ENCODE measurements at places on chromosomes 7 and 10. TPM values are rescaled to one million over a fixed set of nuclear protein-coding genes. Genes with fewer than 3 reads are reported as not detected.

DNA sequence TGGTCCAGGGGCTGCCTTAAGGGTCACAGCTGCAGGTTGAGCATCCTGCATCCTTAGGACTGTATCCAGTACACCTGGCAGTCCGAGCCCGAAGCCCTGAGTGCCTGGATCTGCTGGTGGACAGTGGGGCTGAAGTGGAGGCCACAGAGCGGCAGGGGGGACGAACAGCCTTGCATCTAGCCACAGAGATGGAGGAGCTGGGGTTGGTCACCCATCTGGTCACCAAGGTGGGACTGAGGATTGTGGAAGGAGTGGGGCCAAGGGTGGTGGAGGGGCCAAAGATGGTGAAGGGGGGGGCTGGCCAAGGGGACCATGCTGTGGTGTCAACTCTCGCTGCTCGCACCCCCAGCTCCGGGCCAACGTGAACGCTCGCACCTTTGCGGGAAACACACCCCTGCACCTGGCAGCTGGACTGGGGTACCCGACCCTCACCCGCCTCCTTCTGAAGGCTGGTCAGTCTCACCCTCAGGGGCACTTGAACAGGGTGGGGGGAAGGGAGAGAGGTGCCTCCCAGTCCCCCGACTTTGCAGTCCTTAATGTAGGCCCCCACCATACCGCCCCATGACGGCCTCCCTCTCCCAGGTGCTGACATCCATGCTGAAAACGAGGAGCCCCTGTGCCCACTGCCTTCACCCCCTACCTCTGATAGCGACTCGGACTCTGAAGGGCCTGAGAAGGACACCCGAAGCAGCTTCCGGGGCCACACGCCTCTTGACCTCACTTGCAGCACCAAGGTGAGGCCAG lies 5.3 kb downstream of the NFKB2 start:
- no peak for DNase-seq

DNA sequence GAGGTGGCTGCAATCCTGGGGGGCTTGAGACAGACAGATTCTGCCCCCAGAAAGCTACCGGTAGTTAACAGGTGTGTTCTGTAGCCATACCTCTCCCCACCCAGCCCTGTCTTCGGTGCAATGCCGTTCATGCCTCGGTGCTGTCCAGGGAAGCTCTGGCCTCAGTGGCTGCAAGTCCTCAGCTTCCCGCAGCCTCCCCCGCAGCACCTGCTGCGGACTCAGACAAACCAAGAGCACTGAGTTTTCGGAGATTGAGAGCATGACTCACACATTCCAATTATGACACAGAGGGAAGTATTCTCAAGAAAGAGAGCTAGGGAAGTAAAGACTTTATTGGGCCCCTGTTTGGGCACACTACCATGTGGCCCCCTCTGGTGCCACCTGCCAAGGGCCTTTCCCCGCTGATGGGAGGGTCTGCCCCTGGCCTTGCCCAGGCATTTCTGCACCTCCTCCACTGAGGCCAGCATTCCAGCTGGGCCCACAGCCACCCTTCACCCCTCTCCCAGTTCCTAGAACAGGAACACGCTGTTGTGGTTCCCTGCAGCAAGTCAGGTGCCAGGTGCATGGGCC lies 30.2 kb upstream of the EZH2 start:
- DNase-seq = peak; percentile 88

The DPYSL4 gene
- total RNA-seq = 10.9 TPM

The STK32C gene
- total RNA-seq = 34.7 TPM

GRCh38 chr7:2404714-2405119 lies 1.3 kb downstream of the CHST12 start:
- no peak for DNase-seq

GRCh38 chr7:36712015-36712414 lies 12.3 kb downstream of the AOAH start:
- DNase-seq = no peak

- no peak for DNase-seq
Observed at GRCh38 chr7:151132461-151133205, 34.9 kb downstream of the GBX1 start.

- DNase-seq = peak; percentile 51
Observed at GRCh38 chr10:29627201-29628132, 7.3 kb downstream of the SVIL start.

DNA sequence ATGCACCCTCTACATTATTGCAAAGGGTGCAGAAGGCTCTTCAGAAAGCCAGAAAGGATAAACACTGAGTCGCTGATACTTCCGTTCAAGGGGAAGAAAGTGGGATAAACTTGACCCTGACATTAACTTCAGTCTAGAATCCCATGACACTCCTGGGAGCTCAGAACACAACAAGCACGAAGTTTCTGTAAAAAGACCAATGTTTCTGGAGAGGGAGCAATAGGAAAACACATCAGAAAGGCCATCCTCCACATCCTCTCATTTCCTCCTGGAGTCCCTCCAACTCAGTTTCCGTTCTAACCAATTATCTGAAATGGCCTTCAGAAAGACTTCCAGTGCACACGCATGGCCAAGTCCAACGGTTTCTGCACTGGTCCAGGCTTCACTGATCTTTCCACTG lies 113.5 kb downstream of the SORBS1 start:
- DNase-seq = no peak

- DNase-seq = peak; percentile 29
Observed at GRCh38 chr10:5628451-5629302, 37.7 kb downstream of the ASB13 start.

- DNase-seq = no peak
Observed at GRCh38 chr10:91690996-91691676, 58.3 kb upstream of the PPP1R3C start.

DNA sequence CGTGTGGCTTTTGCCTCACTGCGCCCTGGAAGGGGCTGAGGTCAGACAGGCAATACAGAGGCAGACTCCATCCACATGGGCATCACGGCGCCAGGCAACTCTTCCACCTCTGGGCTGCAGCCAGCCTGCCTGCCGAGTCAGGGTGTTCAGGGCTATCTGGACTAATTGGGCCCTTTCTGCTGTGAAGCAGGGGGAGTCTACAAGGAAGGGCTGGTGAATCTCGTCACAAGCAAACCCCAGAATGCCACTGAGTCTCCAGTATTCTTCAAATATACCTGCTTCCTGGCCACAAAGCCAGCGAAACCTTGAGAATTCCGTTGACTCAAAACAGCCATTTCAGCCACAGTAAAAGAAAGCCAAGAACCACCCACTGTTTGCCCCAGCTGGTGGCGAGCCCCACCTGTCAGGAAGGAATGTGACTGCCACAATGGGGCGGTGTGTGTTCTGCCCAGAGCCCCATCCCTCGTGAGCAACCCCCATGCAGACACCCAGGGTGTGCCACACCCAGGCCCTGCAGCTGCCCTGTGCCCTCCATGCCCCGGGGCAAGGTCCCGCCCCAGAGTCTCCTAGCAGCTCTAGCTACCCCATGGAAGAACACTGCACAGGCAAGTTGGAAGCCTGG lies 117.3 kb downstream of the FAM53B start:
- DNase-seq = peak; percentile 49

- DNase-seq = peak; percentile 3
Observed at GRCh38 chr10:103262229-103262628, 14.7 kb upstream of the INA start.

DNA sequence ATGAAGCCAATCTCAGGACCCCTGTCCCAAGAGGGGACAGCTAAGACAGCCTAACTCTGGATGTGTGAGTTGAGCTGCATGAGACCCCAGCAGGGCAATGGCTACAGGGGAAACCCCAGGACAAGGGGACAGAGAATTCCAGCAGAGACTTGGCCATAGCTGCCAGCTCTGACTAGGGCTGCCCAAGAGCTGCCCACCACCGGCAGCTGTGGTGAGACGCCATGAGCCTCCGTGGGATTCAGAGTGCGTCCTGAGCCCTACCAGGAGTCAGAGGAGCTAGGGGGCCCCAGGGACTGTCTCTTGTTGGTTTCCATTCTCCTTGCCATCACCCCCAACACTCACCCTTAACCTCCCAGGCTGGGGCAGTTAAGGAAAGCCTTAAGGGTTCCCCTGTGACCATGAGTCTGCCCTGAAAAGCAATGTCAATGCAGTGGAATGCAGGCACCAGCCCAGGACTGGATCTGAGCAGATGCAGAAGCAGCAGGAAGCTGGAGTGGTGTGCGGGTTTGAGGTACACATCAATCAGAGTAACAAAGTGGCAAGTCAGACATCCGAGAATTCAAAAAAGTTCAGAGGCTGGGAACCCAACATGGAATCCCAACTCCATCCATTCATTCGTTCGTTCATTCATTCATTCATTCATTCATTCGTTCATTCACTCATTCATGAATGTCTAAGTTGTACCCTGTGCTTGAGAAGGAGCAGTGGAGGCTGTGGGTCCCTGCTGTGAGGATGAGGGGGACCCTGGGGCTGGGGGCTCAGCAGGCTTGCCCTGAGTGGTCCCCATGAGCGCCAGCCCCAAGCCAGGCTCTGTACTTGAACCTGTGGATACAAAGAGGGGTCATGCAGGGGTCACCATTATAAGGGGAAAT lies 52.9 kb downstream of the C10orf120 start:
- DNase-seq = no peak

The CYP3A7 gene
- not detected for total RNA-seq

The PDK4 gene
- 3.2 TPM for total RNA-seq

The TMEM270 gene
- not detected for total RNA-seq

- DNase-seq = peak; percentile 56
Observed at GRCh38 chr7:152145853-152146466, 120.5 kb downstream of the GALNT11 start.

- peak; percentile 51 for DNase-seq
Observed at GRCh38 chr10:60878224-60878623, 65.8 kb downstream of the RHOBTB1 start.

DNA sequence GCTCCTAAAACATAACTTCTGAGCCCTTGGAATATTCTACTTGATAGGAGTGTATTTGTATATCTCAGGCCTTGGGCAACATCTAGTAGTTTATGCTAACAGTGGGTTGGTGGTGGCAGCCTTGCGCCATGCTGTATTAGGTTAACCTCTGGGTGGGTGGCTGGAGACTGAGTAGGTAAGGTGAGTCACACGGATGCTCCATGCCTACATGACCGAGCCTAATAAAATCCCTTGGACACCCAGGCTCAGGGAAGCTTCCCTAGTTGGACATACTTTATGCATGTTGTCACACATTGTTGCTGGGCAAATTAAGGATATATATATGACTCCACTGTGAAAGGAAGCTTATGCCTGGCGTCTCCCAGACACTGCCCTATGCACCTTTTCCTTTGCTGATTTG lies 6.0 kb upstream of the DAGLB start:
- peak; percentile 92 for DNase-seq

GRCh38 chr10:62503872-62504271 lies 129.7 kb downstream of the ZNF365 start:
- peak; percentile 74 for DNase-seq

GRCh38 chr7:31059551-31059950 lies 7.4 kb downstream of the ADCYAP1R1 start:
- DNase-seq = no peak

GRCh38 chr10:17166699-17167098 lies 34.8 kb downstream of the TRDMT1 start:
- no peak for DNase-seq

GRCh38 chr10:33216661-33217427 lies 117.6 kb downstream of the NRP1 start:
- peak; percentile 100 for DNase-seq

The PROSER2 gene
- total RNA-seq = 66.0 TPM

DNA sequence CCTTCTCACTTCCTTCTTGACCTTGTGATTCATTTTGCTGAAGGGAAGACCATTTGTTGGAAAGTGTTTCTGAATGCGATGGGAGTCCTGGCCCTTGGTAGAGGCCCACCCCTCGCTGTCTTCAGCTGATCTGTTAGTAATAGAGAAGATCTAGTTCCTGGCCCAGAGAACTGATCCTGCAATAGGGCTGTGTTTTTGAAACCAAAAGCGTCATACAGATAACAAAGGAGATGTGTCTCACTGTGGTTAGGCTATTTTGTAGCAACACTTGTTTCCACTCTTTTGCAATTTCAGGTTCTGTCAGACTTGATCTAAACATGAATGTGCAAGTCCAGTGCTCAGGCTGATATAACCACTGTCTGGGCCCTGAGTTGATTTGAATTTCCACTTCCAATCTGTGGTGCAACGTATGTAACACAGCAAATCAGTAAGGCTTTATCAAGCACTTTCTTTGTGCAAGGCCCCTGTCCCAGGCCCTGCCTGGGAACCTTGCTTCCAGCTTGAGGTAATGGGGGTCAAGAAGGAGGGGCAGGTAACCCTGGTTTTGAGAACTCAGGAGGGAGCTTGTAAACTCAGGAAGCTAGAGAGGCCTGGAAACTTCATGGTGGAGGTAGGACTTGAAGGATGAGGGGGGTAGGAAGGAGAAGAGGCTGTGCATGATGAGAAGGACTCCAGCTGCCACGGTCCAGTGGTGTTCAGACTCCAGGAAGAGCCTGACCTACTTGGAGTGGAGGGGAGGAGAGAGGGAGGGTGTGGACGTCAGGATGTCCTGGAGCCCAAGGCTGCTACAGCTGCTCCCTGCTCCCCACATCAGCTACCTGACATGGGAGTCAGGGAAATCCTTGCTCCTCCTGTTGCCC lies 42.2 kb upstream of the SRGN start:
- DNase-seq = peak; percentile 68

The GJC3 gene
- total RNA-seq = 0.18 TPM

The AKR1C2 gene
- total RNA-seq = 0.66 TPM

The PALS2 gene
- total RNA-seq = 15.3 TPM

The HMX3 gene
- not detected for total RNA-seq

- DNase-seq = no peak
Observed at GRCh38 chr7:74653686-74654181, 3.8 kb upstream of the GTF2I start.

The TMEM178B gene
- 0.29 TPM for total RNA-seq

The CPEB3 gene
- 0.80 TPM for total RNA-seq

- no peak for DNase-seq
Observed at GRCh38 chr10:96860631-96861277, 28.7 kb downstream of the LCOR start.

The PVRIG gene
- total RNA-seq = not detected

- DNase-seq = no peak
Observed at GRCh38 chr7:94111009-94111408, 106.9 kb upstream of the BET1 start.

The SCIN gene
- total RNA-seq = 1.6 TPM

- peak; percentile 39 for DNase-seq
Observed at GRCh38 chr7:18873734-18874336, 243.6 kb downstream of the TWIST1 start.

GRCh38 chr10:124728071-124728829 lies 15.9 kb downstream of the FAM53B start:
- no peak for DNase-seq

- DNase-seq = no peak
Observed at GRCh38 chr7:121027761-121028669, 39.5 kb downstream of the CPED1 start.

The ATOH7 gene
- total RNA-seq = not detected

- DNase-seq = no peak
Observed at GRCh38 chr7:22894546-22894945, 71.9 kb upstream of the TOMM7 start.

Data from PC-3 (cell line).